Stimulated activated CD4-positive, alpha-beta T cell treated with anti-CD3 and anti-CD28 coated beads, Interleukin-15, amount 100 ng/mL, for 24 hours (primary cell): ENCODE measurements at places on chromosomes 5 and 9.

GRCh38 chr5:9335269-9335668 is 210.6 kb downstream of the SEMA5A start:
- DNase-seq, result no peak

DNA sequence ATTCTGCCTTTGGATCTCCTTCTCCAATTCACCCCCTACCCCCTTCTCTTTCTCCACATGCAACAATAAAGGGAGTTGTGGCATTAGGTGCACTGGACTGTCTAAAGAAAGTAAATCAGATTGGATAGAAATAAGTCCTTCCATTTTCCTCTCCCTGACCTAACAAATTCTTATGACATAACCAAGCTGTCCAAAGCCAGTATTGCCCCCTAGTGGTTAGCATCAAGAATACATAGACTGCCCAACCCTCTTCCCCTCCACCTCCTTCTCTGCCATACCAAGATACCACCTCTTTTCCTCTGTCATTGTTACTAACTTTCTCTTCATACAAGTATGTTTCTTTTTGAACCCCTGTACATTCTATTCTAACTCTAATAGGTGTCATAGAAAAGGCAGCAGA is 45.7 kb downstream of the PPARGC1B start:
- no peak for DNase-seq

DNA sequence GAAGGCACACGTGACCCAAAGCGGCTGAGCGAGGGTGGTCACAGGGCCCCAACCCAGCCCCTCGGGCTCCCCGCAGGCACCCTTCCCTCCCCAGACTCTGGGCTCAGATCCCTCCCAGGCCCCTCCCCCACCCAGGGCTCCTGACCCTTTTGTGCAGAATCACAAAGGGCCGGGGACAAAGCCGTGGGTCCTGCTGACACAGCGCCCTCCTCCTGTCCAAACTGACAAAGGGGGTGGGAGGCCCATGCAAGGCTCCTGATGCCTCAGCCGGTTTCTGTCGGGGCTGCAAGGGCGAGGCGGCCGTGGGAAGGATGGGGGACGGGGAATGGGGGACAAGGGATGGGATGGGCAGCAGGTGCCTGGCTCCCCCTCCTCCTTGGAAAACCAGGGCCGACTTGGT is 43.5 kb upstream of the UBAC1 start:
- DNase-seq, result no peak

- DNase-seq, result peak; percentile 67
These were observed 1.1 kb downstream of the NPM1 start for GRCh38 chr5:171388816-171389168.

- DNase-seq, result no peak
These were observed 17.9 kb upstream of the SPINK4 start for GRCh38 chr9:33222031-33222430.

DNA sequence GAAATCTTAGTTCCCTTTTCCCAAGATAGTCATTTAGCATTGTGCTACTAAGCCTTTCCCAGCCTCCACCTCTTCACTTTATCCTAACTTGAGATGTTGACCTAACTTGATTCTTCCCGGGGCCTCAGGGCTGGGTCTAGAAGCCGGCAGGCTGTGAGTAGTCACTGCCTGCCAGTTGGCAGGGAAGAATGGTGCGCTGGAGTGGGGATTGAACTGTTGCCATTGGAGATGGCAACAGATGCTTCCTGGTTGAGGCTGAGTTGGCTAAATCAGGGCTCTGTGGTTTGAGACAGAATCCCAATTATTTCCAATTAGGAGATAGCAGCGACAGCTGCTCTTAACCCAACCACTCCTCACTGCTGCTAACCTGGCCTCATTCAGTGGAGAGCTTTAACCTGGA is 343.1 kb downstream of the BRINP1 start:
- DNase-seq, result no peak

DNA sequence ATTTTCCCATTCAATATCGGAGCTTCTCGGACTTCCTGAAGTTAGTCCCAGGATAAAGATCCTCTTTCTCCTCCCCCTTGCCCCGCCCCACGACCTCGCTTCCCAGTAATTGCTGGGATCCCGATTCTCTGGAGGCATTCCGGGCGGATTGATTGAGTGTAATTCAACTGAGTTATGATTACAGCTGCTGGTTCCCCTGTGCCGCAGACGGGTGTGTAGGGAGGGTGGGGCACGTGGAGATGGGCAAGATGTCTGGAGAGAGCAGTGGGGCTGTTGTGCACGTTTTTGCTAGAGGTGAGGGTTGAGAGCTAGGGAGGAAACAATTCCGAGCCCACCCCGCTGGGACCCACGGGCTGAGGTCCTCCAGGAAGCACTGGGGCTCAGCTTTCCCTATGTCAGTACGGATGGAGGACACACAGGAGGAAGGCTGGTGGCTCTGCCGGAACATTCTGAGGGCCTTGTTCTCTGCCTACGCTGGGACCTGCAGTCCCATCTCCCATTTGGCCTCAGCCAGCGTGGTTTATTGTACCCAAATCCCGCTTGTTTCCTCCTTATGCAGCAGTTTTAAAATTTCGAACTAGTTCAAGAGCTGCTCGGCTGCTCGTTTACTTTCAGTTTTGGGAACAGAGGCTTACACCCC is 2.4 kb upstream of the DMRT2 start:
- DNase-seq, result no peak

DNA sequence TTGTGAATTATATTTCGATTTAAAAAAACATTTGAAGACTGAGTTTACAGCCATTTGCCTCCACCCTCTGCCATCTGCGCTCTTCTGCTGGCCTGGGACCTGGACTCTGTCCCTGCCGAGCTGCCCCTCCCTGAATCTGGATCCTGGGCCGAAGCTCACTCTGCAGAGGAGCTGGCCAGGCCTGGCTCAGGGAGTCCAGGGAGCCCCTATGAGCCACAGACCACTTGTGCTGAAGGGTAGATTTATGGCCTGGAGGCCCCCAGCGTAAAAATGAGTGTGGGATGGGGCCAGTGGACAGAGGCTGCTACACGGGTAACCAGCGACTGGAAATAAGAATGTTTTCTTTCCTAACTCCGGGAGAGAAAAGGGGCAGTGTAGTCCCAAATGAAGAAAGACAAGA is 129.8 kb downstream of the FGF18 start:
- DNase-seq, result no peak

DNA sequence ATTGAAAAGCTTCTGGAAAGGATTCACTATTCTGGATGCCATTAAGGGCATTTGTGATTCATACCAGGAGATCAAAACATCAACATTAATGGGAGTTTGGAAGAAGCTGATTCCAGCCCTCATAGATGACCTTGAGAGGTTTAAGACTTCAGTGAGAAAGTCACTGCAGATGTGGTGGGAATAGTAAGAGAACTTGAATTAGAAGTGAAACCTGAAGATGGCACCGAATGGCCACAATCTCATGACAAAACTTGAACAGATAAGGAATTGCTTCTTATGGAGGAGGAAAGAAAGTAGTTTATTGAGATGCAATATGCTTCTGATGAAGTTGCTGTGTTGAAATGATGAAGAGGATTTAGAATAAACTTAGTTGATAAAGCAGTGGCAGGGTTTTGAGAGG is 254.6 kb upstream of the SLC24A2 start:
- no peak for DNase-seq

DNA sequence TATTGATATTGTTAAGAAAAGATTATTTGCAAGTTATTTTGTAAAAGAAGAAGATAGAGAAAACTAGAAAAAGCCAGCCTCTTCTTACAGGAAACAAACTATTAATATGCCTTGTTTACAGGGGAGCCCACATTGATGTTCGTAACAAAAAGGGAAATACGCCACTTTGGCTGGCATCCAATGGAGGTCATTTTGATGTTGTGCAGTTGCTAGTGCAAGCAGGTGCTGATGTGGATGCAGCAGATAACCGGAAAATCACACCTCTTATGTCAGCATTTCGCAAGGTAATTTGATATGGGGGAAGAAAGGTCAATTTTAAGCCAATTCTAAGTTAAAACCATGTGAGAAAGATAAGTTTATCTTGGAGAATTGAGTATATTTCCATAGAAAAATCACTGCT is 37.6 kb upstream of the EIF4EBP3 start:
- no peak for DNase-seq

DNA sequence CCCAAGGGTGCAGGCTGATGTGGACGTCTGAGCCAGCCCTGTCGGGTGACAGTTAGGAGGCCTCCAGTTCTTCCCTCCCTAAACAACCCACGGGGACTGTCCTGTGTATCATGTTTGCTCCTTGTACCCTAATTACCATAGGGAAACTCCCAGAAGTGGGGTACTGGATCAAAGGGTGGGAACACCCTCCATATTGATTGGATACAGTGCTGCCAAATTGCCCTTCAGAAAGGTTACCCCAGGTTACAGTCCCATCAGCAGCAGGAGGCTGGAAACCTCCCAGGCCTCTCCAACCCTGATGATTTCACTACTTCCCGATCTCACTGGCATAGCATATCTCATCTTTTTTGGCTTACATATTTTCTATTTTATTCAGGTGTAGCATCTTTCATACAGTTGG is 22.0 kb downstream of the UBE2QL1 start:
- no peak for DNase-seq

DNA sequence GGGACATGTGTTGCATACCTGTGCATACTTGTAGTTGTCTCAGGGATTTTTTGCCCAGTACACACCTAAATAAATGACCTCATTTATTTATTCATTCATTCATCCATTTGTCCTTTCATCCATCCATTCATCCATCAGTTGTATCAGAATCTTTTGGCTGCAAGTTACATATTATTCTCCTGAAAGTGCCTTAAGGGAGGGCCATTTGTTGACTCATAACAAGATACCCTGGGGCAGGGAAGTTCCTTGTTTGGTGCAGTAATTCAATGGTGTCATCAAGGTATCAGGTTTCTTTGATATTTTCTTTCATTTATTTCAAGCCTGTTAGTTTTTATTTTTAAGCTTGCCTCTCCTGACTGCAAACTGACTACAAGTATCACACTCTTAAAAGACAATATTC is 597.9 kb upstream of the TLE4 start:
- no peak for DNase-seq

DNA sequence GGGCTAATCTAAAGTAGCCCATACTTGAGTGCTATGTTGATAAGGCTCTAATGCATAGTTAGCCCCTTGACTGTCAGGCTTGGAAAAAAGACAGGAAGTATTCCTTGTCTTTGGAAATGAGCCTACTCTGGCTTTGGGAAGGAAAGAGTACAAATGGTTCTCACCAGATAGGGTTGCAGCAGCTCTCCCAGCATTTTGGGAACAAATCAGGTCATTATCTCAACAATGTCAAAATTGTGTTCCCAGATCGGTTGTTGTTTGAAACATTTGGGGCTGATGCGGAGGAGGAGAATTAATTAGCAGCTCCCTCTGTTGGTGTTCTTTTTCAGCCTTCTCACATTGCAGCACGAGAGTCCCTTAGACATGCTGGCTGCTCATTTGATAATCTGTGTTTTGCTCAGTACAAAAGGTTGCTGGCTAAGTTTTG is 294.7 kb upstream of the DMRT1 start:
- no peak for DNase-seq

GRCh38 chr5:15643731-15644130 is 143.8 kb downstream of the FBXL7 start:
- DNase-seq, result no peak

- no peak for DNase-seq
These were observed 269.1 kb upstream of the ACTBL2 start for GRCh38 chr5:57751710-57752109.

- no peak for DNase-seq
These were observed 71.1 kb downstream of the ALDH7A1 start for GRCh38 chr5:126523818-126524510.
